T-helper 17 cell (primary cell): ENCODE measurements at places on chromosomes 2 and 18. TPM values are rescaled to one million over a fixed set of nuclear protein-coding genes. Genes with fewer than 3 reads are reported as not detected.
A peak's percentile ranks its signal among the peaks of the same experiment; 100 is the strongest.

Gene C18orf32
- total RNA-seq: 31.3 TPM

DNA sequence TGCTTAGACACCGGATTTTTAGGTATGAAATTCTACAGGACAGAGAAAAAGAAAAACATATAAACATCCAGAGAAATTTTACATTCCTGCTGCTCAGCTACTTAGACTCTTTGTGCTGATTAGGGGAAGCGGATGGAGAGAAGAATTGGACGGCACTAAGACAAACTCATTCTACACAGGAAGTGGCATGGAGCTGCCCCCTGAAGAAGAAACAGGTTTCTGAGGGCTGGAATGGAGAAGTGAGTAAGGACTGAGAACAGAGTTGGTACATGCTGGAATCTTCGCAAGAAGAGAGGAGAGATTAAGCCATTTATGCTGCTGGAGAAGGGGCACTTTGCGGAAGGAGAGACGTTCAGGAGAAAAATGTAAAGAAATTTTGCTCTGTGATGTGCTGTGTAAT is 253.0 kb upstream of the ERBB4 start:
- H3K27me3 ChIP-seq: no peaks in the 10 kb centered on the region
- no peak for DNase-seq
- H3K36me3 ChIP-seq: no peaks in the 10 kb centered on the region
- H3K27ac ChIP-seq: no peak overlapping the region
- H3K4me1 ChIP-seq: no peaks in the 10 kb centered on the region
- H3K4me3 ChIP-seq: no peak overlapping the region

DNA sequence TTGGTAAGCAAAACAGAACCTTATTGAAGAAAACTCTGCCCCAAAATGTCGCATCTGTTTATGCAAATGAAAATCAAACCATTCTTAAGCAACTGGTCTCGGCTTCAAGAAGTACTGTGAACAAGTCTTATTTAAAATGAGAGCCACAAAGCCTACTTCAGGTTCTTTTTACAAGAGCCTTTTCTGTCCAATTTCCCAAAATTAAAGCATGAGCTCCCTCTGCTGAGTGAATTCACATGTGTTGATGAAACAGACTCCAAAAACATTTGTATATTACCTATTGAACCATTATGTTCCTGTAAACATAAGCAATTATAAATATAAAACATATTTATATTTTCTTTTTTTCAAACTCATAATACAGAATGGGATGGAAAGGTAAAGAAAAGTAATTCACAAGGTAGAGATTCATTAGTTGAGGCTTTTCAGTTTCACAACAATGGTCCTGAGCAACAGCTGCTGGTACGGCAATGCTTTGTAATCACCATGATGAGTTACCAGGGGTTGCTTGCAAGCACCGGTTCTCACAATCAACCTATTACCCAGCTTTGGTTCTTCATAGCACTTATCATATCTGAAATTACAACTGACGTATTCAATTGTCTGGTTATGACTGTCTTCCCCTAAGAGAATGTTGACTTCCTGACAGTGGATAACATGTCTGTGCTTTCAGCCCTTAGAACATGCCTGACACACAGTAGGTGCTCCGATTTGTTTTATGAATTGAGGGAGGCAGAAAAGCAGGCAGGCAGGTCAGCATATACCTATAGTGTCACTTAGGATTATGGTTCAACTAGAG is 108.4 kb upstream of the BZW1 start:
- H3K4me1 ChIP-seq: peaks cover 13% of the 10 kb centered on the region
- no peak overlapping the region for H3K4me3 ChIP-seq
- DNase-seq: no peak
- H3K36me3 ChIP-seq: peaks cover 3% of the 10 kb centered on the region
- peaks cover 6% of the 10 kb centered on the region for H3K27me3 ChIP-seq

- H3K36me3 ChIP-seq: peaks cover 7% of the 10 kb centered on the region
- peaks cover 25% of the 10 kb centered on the region for H3K4me1 ChIP-seq
- H3K27ac ChIP-seq: no peak overlapping the region
- H3K27me3 ChIP-seq: no peaks in the 10 kb centered on the region
Observed at GRCh38 chr2:37593694-37594093, 77.7 kb downstream of the CDC42EP3 start.

DNA sequence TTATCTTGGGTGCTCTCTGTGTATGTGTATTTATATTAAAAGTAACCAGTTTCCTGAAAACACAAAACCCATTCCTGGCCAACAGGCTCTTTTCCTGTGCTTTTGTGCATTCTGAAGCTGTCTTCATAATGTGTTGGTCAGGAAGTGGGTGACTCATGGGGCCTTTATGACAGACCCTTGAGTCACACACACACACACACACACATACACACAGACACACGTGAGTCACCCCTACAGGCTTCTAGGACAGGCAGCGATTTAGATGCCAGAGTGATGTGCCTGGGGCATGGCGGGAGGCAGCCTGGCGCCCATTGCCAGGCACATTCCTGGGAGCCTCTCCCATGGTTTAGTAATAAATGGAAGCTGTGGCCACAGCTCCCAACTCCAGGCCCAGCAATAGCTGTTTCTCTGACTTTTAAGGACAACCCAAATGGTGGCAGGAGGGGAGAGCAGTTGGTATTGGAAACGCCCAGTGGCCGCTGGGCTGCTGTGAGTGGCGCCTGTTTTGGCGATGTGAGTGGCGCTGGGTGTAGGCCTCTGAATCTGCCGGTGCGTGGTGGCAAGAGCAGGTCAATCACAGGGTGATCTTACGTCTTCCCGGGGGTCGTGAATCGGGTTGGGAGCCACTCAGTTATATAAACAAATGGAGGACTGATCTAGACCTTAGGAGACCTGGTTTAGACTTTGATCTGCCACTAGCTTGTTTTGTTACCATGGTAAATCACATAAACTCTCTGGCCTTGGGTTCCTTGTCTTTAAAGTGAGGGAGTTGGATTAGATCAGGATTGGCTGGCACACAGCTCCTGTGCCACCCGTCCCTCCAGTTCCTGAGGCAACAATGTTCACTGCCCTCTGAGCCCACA is 150.7 kb upstream of the DLX2 start:
- DNase-seq: no peak
- H3K27ac ChIP-seq: peak overlapping the region; percentile 9
- H3K27me3 ChIP-seq: peaks cover 4% of the 10 kb centered on the region
- H3K36me3 ChIP-seq: no peaks in the 10 kb centered on the region

Gene SPHKAP
- total RNA-seq: not detected
